ENCODE measurements at places on chromosomes 3 and 15. TPM values are rescaled to one million over a fixed set of nuclear protein-coding genes. Genes with fewer than 3 reads are reported as not detected.

DNA sequence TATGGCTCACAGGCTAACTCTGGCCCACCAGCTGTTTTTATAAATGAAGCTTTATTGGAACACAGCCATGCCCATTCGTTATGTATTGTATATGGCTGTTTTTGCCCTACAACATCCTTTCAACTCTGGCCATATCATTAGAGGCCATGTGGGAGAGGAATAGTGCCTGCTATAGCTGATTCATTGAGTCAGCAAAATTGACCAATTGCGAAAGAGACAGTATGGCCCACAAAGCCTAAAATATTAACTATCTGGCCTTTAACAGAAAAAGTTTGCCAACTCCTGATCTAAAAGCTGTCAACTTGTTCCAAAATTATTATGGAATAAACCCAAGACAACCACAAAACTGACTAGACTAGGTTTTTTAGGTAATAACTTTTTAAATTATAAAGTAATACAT is 1.4 kb downstream of the NR1I2 start:
- H3K4me3 ChIP-seq: no peak overlapping the region
- DNase-seq: no peak
- H3K27me3 ChIP-seq: no peaks in the 10 kb centered on the region

DNA sequence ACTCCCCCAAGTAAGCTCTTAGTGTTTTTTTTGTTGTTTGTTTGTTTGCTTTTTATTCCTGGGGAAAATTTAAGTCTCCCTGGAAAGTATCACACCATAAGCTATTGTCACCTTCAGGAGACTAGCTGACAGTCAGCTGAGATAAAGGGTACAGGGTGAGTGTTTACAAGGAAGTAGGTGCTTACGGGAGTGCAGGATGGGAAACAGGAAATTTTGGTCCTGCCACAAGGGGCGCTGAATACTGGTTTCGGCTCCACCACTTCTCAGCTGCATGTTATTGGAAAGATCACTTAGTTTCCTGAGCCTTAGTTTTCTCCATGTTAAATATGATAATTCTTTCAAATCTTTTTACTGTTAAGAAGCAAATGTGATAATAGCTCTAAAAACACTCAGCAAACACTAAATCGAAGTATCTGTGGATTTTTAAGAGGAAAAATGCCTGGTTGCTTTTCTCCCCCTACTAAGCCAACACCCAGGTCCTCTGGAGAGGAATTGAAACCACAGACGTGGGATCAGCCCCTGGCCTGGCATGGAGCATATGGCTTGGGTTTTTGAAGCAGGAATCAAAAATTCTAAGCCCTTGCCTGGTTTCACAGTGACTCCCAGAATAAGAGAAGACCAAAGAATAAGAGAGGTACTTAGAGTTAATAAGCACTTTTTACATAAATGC is 90.7 kb downstream of the SCN11A start:
- no peaks in the 10 kb centered on the region for H3K27me3 ChIP-seq
- no peak overlapping the region for H3K27ac ChIP-seq
- H3K36me3 ChIP-seq: no peaks in the 10 kb centered on the region

GRCh38 chr3:157353652-157354051 is 83.0 kb upstream of the PTX3 start:
- H3K36me3 ChIP-seq: no peaks in the 10 kb centered on the region
- H3K27ac ChIP-seq: no peak overlapping the region
- no peak for DNase-seq
- no peaks in the 10 kb centered on the region for H3K27me3 ChIP-seq
- no peak overlapping the region for H3K4me3 ChIP-seq
- H3K4me1 ChIP-seq: no peaks in the 10 kb centered on the region

GRCh38 chr3:79297245-79297960 is 470.4 kb downstream of the ROBO1 start:
- no peaks in the 10 kb centered on the region for H3K4me1 ChIP-seq
- no peak overlapping the region for H3K27ac ChIP-seq
- H3K4me3 ChIP-seq: no peak overlapping the region

- no peaks in the 10 kb centered on the region for H3K4me1 ChIP-seq
- no peak overlapping the region for H3K4me3 ChIP-seq
- H3K27me3 ChIP-seq: no peaks in the 10 kb centered on the region
- no peaks in the 10 kb centered on the region for H3K36me3 ChIP-seq
Measured at GRCh38 chr3:25096536-25096935, 331.5 kb upstream of the RARB start.

DNA sequence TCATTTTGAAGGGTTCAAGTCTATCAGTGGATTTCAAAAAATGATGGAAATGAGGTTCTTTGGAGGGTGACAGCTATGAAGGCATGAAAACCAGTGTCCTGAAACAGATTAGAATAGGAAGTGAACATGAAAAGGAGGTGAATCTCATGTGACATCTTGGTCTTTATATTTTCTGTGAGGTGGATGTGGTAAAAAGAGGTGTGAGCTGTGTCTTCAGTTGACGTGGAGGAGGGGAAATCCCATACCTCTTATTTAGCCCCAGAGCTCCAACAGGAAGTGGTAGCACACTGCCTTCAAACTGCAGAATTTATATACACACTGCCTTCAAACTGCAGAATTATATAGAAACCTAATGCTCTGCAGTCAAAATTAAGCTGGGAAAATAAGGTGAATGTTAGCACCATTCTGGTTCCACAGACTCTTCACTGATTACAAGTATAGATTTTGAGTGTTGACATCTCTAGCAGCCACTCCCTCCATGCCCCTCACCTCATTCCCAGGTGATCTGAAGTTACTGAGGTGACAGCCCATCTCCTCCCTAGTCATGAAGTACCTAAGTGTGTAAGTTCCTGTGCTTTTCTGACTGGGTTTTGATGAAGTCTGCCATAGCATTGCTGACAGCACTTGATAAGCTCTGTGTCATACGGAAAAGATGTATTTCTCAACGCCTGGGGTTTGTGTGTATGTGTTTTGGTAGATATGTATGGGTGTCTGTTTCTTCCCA is 2.7 kb downstream of the RAB8B start:
- no peak overlapping the region for H3K4me3 ChIP-seq
- no peaks in the 10 kb centered on the region for H3K36me3 ChIP-seq
- no peak overlapping the region for H3K27ac ChIP-seq
- H3K27me3 ChIP-seq: no peaks in the 10 kb centered on the region
- H3K4me1 ChIP-seq: peaks cover 5% of the 10 kb centered on the region
- no peak for DNase-seq

DNA sequence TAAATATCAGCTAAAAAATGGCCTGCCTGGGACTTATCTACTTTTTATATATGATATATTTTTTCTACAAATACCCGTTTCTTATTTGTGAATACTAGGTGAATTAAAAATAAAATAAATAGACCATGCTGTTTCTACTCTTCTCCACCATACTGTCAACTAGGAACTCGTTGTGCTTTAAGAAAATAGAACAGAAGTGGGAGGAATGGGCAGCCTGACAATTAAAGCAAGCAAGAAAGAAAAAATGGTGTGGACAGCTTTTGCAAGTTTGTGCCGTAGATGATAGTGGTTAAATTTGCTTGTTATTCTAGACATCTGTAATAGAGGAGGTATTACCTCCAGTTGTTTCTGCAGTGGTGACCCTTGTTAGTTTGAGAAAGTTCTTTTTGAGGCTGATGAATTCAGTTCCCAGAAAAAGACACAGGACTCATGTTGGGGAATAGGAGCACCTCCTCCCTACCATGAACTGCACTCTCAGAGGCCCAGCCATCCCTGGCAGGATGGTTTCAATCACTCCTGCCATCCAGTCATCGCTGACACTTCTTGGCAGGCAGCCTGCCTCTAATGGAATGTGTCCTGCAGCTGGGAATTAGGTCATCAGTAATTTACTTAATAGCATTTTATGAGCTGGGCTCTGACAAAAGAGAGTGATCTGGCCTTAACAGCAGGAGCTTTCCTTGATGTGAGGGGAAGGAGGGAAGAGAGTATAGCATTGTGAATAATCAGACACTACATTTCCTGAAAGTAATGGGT is 105.0 kb upstream of the GAP43 start:
- H3K4me1 ChIP-seq: no peaks in the 10 kb centered on the region
- no peaks in the 10 kb centered on the region for H3K36me3 ChIP-seq
- H3K4me3 ChIP-seq: no peak overlapping the region
- no peak overlapping the region for H3K27ac ChIP-seq

DNA sequence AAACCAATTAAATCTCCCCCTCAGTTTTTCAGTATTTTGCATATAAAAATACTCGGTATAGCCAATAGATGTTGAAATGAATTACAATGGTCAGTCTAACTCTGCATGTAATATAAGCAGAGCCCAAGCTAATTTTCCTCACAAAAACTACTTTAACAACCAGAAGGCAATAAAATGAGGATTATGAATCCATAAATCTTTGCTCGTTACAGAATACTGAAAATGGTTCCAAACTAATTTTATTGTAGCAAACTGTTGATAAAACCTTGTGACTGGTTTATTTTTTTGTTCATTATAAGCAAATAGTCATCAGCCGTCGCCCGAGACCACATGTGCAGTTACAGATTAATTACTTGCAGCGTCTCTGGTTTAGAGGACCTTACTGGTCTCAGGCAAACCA is 183.2 kb downstream of the SSR3 start:
- DNase-seq: no peak
- H3K36me3 ChIP-seq: no peaks in the 10 kb centered on the region
- H3K27me3 ChIP-seq: no peaks in the 10 kb centered on the region
- H3K4me3 ChIP-seq: no peak overlapping the region

DNA sequence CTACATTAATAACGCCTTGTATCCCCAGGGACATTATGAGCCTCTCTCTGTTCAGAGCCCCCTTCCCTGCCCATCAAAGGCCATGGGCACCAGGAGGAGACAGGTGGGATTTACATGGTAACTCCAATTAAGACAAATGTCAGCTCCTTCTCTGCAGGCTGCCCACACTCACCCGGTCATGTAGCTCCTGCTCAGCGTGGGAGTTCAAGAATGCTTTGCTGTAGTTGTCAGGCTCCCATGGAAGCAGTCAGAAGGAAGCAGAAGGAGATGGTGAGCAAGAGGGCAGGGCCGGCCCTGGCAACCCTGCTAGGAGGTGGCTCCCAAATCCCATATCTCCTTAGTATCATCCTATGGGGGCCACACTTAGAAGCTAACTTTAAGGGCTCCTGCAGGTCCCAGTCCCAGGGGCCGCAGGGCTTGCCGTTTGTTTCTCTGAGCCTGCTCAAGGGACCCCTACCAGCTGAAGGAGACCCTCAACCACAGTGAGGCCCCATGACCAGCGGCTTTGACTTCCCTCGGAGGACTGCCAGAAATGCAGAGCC is 218.4 kb upstream of the TLE3 start:
- peak overlapping the region; percentile 45 for H3K27ac ChIP-seq
- no peaks in the 10 kb centered on the region for H3K27me3 ChIP-seq
- no peak overlapping the region for H3K4me3 ChIP-seq
- H3K36me3 ChIP-seq: no peaks in the 10 kb centered on the region
- DNase-seq: peak; percentile 48
- H3K4me1 ChIP-seq: peaks cover 10% of the 10 kb centered on the region

DNA sequence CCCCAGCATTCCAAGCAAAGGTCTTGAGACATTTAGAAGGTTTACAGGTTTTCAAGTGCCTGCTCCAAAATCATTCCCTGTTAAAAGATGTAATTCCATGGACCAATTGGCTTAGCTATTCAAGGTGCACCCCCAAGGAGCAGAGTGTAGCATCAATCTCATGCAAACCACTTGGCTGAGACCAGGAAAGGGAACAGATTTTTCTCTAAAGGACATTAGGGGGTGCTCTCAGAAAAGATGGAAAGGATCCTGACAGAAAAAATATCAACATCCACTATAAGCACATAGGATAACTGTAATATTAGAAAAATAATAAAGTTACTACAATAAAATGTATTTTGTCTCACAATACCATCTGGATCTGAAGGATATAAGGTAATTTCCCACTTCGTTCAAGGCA is 328.0 kb upstream of the CDIN1 start:
- H3K4me3 ChIP-seq: no peak overlapping the region
- no peaks in the 10 kb centered on the region for H3K4me1 ChIP-seq
- no peak overlapping the region for H3K27ac ChIP-seq
- H3K36me3 ChIP-seq: no peaks in the 10 kb centered on the region
- no peak for DNase-seq
- H3K27me3 ChIP-seq: no peaks in the 10 kb centered on the region

DNA sequence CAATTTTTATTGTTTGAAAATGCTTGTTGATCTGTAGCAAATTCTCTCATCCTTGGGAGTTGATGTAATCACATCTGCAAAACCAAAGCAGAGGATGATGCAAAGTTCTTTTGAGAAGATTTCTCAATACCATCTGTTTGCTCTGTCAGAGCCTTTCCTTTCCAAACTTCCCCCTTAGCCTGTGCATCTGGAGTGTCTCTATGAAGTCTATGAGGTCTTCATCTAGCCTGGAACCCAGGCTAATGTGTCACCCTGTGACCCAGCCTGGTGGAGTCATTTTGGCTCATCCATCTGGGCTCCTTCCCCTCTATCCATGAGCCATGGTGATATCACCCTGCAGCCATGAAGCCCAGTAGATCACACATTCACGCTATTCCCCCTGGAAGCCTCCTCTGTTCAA is 123.2 kb upstream of the SLC7A14 start:
- H3K4me1 ChIP-seq: no peaks in the 10 kb centered on the region
- H3K4me3 ChIP-seq: no peak overlapping the region
- H3K27ac ChIP-seq: no peak overlapping the region
- H3K36me3 ChIP-seq: no peaks in the 10 kb centered on the region
- no peak for DNase-seq

GRCh38 chr3:49007771-49008528 is 759 bp downstream of the WDR6 start:
- peak; percentile 93 for DNase-seq
- no peaks in the 10 kb centered on the region for H3K27me3 ChIP-seq
- peak overlapping the region; percentile 80 for H3K4me3 ChIP-seq
- H3K27ac ChIP-seq: peak overlapping the region; percentile 92

GRCh38 chr3:56769116-56769707 is 32.5 kb downstream of the ARHGEF3 start:
- H3K36me3 ChIP-seq: no peaks in the 10 kb centered on the region
- no peaks in the 10 kb centered on the region for H3K27me3 ChIP-seq
- no peak for DNase-seq
- peak overlapping the region; percentile 68 for H3K27ac ChIP-seq
- H3K4me3 ChIP-seq: no peak overlapping the region

DNA sequence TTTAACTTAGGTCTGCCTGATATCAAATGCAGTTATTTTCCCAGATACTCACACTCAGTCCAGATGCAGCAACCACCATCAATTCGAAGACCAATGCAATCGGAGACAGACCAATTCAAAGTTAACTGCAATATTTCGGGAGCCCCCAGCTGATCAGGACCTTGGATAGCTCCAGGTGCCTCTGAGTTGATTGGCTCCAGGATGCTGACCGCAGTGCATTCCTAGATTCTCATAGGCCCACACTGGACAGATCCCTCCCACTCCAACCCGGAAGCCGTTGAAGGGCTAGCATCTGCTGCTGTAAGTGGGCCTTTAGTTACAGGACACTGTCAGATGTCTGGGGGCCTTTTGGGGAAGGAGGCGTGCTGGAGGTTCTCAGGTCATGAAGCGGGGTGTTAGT is 89.5 kb upstream of the ATP2B2 start:
- H3K27me3 ChIP-seq: no peaks in the 10 kb centered on the region
- no peak overlapping the region for H3K4me3 ChIP-seq
- no peaks in the 10 kb centered on the region for H3K36me3 ChIP-seq
- H3K27ac ChIP-seq: no peak overlapping the region

- H3K4me1 ChIP-seq: no peaks in the 10 kb centered on the region
- H3K36me3 ChIP-seq: no peaks in the 10 kb centered on the region
- H3K27ac ChIP-seq: no peak overlapping the region
- H3K27me3 ChIP-seq: no peaks in the 10 kb centered on the region
- DNase-seq: no peak
- H3K4me3 ChIP-seq: no peak overlapping the region
Measured at GRCh38 chr3:61565569-61565968, 4.2 kb downstream of the PTPRG start.

GRCh38 chr3:192655040-192655439 is 72.3 kb downstream of the FGF12 start:
- H3K27ac ChIP-seq: no peak overlapping the region
- DNase-seq: no peak
- H3K4me3 ChIP-seq: no peak overlapping the region
- H3K27me3 ChIP-seq: no peaks in the 10 kb centered on the region

ISLR2 gene
- 5.1 TPM for total RNA-seq

GOLGA6L7 gene
- total RNA-seq: not detected

SLC22A13 gene
- under 0.01 TPM for total RNA-seq

KBTBD13 gene
- total RNA-seq: 0.21 TPM

FAM174B gene
- 7.5 TPM for total RNA-seq

All from uterus (tissue), 4 donors.